Omental fat pad (tissue), 4 donors: ENCODE measurements at places on chromosomes 11 and 22.

GRCh38 chr22:40729284-40729683 is 50.0 kb downstream of the MCHR1 start:
- DNase-seq, result no peak

DNA sequence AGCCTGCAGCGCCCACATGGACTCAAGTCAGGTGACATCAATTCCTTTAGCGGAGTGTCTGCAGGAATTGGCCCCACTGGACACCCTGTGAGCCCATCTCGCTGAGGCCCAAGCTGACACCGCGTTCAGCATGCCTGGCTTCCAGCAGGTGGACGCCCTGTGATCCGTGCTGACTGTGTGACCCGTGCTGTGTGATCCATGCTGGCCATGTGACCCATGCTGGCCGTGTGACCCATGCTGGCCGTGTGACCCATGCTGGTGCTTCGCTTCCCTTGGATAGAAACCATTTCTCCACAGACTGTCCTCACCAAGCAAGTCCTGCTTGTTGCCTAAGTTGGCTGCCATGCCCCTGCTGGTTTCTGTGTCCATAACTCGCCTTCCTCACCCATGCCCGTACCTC is 392.1 kb downstream of the BRD1 start:
- DNase-seq, result no peak

- DNase-seq, result no peak
These were observed 16.0 kb downstream of the USH1C start for GRCh38 chr11:17528181-17528691.

GRCh38 chr11:111441443-111441842 is 62.4 kb upstream of the POU2AF1 start:
- no peak for DNase-seq

- peak; percentile 27 for DNase-seq
These were observed 590.0 kb downstream of the METTL15 start for GRCh38 chr11:28697920-28698827.

DNA sequence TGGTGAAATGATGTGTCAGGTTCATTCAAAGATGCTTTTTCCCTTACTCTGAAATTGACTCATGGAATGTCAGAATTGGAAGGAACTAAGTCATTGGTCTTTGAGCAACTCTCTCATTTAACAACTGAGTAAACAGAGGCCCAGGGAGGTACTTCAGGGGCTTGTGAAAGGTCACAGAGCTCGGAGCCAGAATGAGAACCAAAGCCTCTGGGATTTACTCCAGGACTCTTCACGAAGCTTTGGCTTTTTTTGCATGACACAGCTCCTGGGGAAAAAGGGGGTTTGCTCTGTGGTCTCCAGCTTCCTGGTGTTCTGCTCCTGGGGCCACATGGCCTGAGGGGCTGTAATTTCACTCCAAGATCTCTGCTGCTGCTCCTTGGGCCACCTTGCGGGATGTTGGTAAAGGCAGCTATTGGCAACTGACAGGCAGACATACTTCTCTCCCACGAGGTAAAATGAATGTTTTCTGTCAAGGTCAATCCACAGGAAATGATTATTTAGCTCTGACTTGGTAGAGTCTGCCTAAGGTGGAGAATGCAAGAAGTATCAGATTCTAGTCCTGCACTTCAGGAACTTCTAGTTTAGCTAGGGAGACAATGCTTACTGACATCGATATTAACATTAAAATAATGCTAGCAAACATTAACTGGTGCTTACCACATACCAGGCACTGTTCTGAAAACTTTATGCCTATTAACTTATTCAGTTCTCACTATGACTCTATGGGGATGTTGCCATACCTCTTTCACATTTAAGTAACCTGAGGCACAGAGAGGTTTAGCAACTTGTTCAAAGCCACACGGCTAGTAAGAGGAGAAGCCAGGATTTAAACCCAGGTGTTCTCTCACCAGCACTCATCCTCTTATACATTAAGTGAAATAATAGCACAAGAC is 16.1 kb downstream of the PKNOX2 start:
- DNase-seq, result no peak

- DNase-seq, result no peak
These were observed 17.8 kb downstream of the NAGA start for GRCh38 chr22:42052765-42053164.

GRCh38 chr11:60887556-60887955 is 18.8 kb downstream of the PRPF19 start:
- no peak for DNase-seq

GRCh38 chr11:9777066-9777465 is 113.2 kb downstream of the SWAP70 start:
- DNase-seq, result no peak
